AML-193 (cell line): ENCODE measurements at places on chromosomes 2 and 18.
A peak's percentile ranks its signal among the peaks of the same experiment; 100 is the strongest.

DNA sequence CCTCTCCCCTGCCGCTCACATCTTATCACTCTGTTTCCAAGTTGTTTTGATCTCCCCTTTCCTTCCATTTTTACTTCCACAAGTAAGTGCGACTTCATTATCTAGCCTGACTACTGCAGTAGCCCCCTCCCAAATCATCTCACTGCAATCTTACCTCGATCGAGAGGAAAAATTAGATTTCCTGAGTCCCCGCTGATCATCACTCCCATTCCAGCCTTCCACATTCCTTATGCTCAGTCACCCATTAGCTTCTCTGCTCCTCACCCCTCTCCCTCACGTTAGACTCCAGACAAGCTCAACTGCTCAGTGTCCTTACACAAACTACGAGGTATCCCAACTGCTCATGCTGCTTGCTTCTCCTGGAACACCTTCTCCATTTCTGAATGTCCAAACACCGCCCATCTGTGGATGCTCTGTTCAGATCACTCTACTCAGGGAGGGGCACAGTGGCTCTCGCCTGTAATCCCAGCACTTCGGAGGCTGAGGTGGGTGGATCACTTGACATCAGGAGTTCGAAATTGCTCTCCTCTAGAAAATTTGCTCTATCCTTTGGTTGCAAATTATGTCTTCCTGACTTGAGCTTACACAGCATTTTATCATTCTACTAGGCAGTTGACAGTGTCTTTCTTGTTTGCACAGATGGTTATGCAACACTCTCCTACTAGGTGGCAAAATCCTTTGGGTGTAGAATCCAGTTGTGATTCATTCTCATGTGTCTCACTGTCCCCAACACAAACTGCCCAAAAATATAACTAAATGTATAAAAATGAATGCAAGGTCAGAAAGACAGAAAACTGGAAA, 96.5 kb downstream of the INO80D start:
- no peak for DNase-seq

DNA sequence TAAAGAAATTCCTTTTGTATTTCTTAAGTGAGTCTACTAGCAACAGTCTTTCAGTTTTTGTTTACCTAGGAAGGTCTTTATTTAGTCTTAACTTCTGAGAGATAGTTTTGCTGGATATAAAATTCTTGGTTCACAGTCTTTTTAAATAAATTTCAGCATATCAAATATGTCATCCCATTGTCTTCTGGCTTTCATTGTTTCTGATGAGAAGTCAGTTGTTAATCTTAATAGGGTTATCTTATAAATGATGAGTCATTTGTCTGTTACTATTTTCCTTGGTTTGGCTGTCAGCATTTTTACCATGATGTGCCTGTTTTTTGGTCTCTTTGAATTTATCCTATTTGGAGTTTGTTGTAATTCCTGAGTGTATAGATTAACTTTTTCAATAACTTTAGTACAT, 129.3 kb downstream of the FAM210A start:
- no peak for DNase-seq

- no peak for DNase-seq
Measured at GRCh38 chr2:27545348-27546141, 37.3 kb upstream of the ZNF512 start.

DNA sequence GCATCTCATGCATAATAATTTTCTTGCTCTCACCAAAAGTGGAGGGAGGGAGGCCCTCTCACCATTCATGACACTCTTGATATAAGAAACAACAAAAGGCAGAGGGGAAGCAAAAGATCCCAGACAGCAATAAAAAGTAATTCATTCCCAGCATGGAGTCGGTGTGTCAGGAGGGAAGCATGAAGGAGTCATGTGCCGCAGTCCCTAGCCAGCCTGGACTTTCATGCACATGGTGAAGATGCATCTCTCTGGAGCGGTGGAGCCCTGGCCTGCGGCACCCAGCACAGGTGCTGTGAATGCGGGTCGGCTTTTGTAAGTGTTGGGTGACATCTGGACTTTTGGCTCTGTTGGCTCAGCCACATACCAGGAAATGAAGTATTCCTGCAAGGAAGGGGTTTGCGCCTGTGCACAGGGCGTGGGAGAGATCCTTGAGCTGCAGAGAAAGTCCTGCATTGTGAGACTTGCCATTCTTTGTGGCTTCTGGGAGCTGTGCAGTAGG, 119.4 kb downstream of the COPS8 start:
- DNase-seq, result no peak

GRCh38 chr2:241940329-241940728, 70.8 kb downstream of the RTP5 start:
- DNase-seq, result peak; percentile 9

GRCh38 chr2:105327690-105328089, 1.8 kb downstream of the TGFBRAP1 start:
- no peak for DNase-seq

GRCh38 chr2:161976295-161976694, 97.7 kb downstream of the DPP4 start:
- no peak for DNase-seq

DNA sequence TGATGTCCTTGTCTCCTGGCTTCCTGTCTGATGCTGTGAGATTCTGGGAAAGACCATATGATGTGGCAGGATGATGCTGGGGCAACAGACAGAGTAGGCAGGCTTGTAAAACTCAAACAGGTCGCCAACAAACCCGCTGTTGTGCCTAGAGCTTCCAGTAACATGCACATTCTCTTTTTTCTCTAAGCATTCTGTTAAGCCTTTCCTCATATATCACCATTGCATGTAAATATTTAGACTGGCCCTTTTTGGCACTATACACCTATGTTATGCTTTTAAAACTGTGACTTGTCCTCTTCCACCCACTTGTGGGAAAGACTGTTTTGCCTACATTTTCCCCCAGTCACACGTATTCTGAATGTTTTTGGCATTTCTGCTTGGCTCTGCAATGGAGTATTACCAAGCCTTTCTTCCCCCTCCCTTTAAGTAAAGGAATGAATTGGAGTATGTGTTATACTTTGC, 250.4 kb upstream of the TANK start:
- no peak for DNase-seq

- peak; percentile 27 for DNase-seq
Measured at GRCh38 chr2:232901736-232902578, 31.9 kb downstream of the SNORC start.

- DNase-seq, result no peak
Measured at GRCh38 chr2:128469875-128470274, 151.2 kb upstream of the HS6ST1 start.

DNA sequence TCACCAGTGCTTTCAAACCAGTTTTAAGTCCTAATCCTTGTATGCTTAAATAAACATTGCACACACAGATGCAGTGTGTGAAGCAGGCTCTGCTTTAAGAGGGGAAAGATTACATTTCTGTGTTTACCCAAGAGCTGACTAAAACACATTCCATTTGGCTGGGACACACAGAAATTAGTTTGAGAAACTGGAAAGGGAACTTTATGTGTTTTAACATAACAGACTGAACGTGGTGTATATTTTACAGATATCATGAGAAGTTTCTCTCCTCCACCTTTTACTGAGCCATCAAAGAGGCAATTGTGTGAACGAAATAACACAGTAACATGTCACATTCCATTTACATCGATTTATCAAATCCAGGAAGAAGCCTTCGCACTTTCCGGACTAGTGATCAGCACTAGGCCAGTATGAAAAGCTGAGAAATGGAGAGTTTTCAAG, 121.8 kb downstream of the MAIP1 start:
- no peak for DNase-seq

- DNase-seq, result no peak
Measured at GRCh38 chr2:134289225-134289624, 35.4 kb downstream of the MGAT5 start.

DNA sequence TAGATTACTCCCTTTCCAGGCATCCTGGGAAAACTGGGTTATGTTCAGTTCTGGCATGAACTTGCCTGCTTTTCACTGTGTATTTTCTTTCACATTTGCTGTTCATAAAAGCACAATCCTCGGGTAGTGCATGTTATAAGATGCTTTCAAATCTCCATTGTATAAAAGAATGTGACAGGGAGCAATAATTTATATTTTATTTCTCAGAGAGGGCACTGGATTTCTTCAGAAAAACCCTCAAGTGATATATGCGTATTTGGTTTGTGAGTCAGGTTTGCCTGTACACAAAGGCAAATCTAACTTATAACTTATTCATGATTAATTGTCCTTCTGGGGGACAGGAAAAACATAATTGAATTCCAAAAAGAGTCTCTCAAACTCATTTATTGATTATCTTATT, 440.7 kb upstream of the MMADHC start:
- DNase-seq, result no peak

GRCh38 chr18:76480913-76481312, 14.1 kb downstream of the ZNF516 start:
- no peak for DNase-seq

- DNase-seq, result no peak
Measured at GRCh38 chr2:17628349-17629261, 88.1 kb downstream of the VSNL1 start.

- DNase-seq, result no peak
Measured at GRCh38 chr2:142742371-142743214, 134.9 kb upstream of the KYNU start.

DNA sequence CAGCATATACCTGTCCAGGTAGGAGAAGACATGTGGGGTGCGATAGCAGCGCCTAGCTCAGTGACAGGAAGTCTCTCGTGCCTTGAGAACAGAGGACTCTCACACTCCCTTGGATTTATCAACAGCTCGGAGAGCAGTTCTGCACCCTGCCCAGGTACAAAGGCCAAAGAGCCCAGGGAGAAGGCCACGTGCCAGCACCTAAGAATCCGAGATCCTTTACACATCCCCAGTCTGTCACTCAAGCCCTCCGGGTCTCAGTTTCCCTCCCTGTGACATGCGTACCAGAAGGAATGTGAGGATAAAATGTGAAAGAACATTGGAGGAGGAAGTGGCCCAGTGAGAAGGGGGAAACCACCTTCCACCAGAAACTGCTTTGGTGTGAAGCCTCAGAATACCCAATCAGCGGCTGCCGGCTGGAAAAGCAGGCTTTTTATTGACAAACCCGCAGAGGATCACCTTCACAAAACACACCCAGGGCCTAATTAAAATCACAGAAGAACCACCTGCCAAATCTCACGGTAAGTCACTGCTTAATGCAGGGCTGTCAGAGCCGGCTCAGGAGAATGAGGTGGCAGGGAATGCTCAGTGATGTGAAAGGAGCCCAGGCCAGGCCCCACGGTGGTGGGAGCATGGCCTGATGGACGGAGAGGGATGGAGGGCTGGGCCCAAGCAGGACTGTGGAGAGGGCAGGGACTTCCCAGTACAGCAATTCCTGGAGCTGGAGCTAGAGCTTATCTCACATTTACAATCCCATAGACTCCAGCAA, 66.3 kb downstream of the MYO5B start:
- DNase-seq, result no peak

DNA sequence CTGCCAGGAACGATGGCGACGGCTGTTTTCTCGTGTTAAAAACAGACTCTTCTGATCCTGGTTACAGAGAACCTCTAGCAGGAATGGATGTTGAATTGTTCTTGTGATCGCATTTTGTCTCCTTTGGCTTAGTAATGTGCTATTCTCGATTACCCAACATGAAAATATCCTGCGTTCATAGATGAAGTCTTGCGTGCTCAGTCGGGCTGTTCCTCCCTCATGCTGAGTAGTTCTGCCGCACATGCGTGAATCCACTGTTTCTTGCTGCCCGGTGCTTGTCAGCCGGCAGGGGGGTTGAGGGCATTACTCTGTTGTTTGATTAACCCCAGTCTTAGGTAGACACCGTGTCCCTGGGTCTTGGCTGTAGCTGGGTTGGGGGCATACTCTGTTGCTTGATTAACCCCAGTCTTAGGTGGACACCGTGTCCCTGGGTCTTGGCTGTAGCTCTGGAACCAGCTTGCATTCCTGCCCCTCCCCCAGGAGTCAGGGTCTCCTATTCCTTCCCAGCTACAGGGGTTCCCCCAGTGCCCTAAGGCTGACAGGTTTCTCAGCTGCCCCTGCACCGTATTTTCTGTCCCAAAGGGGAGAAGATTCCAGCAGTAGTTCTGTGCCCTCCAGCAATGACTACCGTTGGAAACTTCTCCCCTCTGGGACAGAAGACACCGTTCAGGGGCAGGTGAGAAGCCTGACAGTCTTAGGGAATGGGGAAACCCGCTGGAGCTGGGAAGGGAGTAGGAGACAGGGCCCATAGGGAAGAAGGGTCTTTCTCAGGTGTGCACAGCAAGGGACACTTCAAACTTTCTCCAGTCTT, 22.1 kb upstream of the ASB1 start:
- DNase-seq, result no peak
